Memory B cell (primary cell): ENCODE measurements at places on chromosomes 16 and 17.
A peak's percentile ranks its signal among the peaks of the same experiment; 100 is the strongest.

DNA sequence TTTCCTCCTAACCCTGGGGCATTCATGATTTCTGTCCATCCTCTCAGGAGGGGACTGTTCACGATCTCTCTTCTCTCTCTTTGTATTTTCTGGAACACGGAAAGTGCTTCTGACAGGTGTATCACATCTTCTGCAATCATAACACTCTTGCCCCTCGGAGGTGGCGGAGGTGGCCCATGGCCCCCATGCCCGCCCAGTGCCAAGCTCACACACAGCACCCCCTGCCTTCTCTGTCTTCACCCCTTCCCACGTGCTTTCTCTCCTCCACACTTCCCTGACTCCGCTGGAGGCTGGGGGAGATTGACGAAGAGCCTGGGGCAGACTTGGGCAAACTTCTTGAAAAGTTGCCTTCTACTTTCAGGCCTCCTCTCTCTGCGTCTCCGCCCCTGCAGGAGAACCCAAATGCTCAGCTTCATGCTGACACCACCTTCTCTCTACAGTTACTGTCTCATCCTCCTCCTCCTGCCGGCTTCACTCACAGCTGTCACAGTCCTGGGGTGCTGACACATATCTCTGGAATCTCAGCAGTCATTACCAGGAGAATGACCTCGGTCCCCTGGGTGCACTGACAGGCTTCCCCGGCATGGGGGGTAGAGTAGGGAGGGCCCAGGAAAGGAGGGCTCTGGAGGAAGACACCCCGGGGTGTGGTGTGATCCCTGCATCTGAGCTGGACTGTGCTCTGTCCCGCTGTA lies 127.1 kb downstream of the ENGASE start:
- DNase-seq = no peak

GRCh38 chr17:79463421-79464317 lies 147.2 kb downstream of the RBFOX3 start:
- no peak for DNase-seq

GRCh38 chr16:17743158-17743557 lies 272.4 kb upstream of the XYLT1 start:
- no peak for DNase-seq

- DNase-seq = no peak
Observed at GRCh38 chr16:88995746-88996535, 18.9 kb upstream of the CBFA2T3 start.

DNA sequence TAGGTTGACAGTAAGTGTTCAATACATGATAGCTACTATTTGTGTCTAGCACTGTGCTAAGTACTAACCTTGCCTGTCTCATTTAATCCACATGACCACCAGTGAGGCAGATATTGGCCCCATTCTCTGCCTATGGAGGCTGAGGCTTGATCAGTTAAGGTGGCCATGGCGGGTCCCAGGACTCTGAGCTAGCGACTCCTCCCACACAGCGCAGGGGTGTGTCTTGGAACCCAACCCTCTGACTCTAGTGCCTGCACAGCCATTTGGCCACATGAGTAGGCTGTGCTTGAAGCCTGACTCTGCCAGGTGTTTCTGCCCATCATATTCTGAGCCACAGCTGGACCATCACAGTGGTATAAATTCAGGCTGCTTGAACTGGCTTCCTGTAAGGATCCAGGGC lies 6.4 kb downstream of the NHERF1 start:
- no peak for DNase-seq

DNA sequence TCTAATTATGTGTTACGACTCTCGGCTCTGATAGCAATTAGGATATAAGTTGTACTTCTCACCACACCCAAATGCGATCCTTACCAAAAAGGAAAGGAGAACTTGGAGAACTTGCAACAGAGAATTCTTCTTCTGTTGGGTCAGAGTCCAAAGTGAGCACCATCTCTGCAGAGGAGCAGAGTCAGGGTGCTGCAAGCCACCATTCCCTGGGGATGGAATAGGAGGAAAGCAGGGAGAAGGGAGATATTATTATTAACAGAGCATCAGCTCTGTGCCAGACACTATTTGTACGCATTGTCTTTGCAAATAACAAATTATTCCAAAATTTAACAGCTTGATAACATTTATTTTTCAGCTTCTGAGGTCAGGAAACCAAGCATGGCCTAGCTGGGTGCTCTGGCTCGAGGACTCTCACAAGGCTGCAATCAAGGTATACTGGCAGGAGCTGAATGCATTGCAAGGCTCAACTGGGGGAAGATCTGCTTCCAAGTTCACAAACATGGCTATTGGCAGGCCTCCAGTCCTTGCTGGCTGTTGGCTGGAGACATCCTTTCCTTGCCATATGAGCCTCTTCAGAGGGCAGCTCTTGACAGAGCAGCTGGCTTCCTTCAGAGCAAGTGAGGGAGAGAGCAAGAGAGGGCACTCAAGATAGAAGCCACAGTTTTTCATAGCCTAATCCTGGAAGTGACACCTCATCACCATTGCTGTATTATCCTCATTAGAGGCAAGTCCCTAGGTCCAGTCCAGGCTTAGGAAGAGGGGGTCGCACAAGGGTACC lies 296.2 kb upstream of the CDH5 start:
- DNase-seq = no peak

GRCh38 chr17:43814026-43814425 lies 18.9 kb downstream of the MPP3 start:
- DNase-seq = no peak

DNA sequence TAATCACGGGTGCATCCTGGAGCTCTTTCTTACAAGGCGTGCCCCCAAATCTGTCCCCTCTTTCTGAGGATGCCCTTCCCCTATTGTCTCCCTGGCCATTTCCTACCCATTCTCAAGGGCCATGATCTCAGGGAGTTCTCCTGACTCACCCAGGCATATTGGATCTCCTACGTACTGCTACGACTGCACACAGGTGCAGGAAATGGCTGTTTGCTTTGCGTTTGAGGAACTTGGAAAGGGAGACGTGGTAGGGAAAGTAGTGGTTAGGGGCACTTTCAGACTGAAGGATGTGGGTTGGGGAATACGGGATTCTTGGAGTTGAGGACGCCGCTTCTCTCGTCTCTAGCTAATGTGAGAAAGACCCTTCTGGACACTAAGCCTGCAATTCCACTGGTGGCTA lies 18.7 kb upstream of the MEOX1 start:
- DNase-seq = no peak

- DNase-seq = peak; percentile 29
Observed at GRCh38 chr16:87392821-87393679, 914 bp downstream of the MAP1LC3B start.

DNA sequence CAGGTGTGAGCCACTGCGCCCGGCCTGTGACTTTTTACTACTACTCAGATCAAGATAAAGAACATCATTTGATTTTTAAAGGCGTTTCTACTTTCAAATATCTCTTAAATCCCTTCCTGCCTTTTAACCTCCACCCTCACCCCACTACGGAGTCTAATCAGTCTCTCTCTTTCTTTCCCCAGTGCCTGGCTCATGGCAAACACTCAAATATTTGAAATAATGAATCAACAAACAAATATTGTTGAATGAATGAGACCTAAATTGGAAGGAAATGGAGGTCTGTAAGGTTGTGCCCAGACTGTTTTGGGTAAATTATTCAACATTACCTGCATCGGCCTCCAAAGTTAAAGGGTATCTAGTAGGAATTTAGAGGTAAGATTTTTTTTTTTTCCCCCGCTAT lies 14.7 kb downstream of the COPZ2 start:
- no peak for DNase-seq

DNA sequence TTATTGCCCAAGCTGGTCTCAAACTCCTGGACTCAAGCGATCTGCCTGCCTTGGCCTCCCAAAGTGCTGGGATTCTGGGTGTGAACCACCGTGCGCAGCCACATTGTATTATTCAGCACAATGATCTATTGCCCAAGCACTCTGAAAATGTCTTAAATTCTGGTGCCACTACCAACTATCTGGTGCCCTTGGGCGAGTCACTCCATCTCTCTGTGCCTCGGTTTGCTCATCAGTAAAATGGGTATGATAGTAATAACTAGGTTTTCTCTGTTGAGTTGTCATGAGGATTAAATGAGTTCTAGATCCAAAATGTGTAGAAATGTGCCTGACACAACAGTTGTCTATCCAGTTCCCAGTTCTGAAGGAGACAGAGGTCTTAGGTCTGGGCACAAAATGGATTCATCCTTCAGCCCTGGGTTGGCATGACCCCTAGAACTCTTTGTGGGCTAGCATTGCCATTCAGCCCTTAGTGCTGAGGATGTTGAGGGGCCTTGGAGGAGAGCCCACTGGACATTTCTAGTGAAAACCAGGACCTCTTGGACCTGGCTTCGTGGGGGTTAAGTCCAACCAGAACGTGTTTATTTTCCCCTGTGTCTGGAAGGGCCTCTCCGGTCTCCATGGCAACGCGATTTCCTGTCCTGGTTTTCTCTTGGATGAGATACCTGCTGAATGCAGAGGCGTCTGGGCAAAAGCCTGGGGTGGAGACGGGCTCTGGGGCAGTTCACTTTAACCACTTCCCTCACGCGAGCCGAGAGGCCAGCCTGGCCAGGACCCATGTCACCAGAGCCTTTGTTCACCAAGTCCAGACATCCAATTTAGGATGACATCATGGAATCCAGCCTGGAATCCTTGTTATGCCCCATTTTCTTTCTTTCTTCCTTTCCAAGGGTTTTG lies 43.7 kb upstream of the TNRC6A start:
- DNase-seq = no peak

- DNase-seq = no peak
Observed at GRCh38 chr16:4639899-4640509, 15.4 kb downstream of the MGRN1 start.

- no peak for DNase-seq
Observed at GRCh38 chr16:23403547-23403946, 49.4 kb downstream of the COG7 start.

DNA sequence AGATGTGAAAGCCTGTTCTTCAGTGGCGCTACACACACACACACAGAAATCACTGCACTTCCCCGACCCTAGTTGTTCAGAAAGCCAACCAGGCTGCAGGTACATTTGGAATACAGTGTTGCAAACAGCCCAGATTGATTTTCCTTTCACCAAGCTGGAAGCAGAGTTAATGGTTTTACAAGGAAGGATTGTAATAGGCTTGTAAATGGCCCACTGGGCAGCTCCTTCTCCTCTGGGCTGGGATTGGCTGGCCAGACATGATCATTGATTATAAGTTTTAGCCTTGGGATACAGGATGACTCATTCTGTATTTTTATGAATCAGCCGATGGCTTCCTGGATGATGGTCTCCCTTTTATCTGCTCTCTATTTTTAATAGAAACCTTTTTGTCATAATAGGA lies 2.5 kb downstream of the VAT1L start:
- DNase-seq = no peak

DNA sequence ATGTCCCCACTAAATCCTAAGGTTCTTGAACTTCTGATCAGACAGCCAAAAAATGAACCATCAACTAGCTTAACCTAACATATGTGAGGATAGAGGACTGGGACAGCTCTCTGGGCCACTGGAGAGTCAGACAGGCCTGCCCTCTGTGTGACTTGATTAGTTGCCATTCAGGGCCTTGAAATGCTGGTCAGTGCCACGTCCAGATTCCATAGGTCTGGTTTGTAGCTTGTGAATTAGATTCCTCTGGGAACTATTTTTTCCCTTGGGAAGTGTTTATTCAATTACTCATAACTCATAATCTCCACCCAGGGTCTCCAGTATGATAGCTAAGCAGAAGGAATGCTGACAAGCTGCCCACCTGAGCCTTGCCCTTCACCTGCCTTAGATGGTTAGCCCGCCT lies 48.2 kb downstream of the IGF2BP1 start:
- no peak for DNase-seq

DNA sequence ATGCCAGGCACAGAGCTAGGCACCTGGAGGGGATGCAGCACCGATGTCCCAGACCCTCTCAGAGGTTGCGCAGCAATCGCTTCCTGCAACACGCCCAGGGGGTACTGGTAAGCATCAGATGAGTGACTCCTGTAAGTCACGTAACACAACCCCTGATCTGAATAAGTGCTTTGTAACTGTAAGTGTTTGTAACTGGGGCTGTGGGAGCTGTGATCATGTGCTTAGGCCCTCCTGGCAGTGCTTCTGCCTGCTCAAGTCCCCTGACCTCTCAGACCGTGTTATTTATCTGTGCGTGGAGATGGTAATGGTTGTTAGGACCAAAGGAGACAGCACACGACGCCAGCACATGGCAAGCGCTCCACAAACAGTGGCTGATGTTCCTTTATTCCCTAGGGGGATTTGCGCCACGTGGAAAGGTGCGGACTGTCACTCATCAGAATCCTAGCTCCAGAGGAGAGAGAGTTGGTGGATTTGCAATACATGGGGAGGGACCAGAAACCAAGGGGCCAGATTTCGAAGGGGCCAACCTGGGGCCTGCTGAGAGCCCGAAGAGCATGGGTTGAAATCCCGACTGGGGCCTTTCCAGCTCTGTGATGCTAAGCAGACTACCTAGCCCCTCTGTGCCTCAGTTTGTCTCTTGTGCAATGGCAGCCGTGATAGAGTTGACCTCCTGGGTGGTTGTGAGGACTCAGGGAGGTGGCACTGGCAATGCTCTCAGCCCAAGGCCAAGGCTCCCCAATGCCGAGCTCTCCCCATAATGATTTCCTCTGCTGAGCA lies 151.8 kb downstream of the IRF8 start:
- no peak for DNase-seq

DNA sequence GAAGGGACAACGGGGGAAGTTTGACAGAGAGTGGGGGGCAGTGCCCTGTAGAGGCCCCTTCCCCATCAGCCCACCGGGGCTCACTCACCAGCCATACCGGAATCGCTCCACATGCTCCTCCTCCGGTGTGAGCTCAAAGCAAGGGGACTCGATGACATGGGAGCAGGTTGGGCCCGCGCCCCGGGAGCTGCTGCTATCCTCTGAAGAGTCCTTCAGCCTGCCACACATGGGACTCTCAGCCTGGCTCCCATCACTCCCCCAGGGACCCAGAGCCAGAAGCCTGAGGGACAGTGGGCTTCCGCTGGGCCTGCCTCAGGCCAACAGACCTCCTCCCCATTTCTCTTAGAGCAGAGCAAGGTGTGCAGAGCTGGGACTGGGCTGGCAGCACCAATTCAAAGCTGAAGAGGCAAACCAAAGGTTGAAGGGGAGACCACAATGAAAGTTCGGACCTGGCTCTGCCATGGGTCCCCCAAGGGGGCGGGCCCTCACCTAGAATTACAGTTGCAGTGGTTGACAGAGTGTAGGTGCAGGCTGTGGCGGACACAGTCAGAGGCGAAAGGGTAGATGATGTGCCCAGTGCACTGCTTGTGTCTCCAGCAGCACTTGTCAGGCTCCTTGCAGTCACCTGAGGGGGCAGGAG lies 7.3 kb downstream of the PROCA1 start:
- no peak for DNase-seq
